ENCODE measurements at places on chromosomes 2 and 18.

GRCh38 chr2:216004697-216005283 is 8.6 kb downstream of the MREG start:
- no peak for DNase-seq

- DNase-seq, result no peak
Measured at GRCh38 chr2:33034784-33035183, 88.0 kb downstream of the LTBP1 start.

DNA sequence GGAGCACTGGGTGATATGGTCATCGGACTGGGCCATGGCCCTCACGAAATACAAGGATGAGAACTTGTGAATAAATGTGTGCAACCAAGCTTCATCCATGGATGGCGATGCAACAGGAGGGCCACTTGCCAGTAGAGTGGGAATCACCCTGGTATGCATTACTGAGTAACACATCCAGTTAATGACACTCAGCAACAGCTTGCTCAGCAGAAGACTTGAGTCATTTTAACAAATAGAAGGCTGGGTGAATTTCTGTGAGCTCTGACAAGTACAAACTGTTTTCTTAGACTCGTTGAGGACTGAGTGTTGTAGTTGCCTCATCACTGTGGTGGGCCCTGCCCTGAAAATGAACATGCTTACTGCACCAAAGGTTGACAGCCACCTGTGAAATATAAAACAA is 221.6 kb downstream of the NCKAP5 start:
- no peak for DNase-seq

- DNase-seq, result no peak
Measured at GRCh38 chr2:121698318-121698930, 38.3 kb downstream of the NIFK start.

GRCh38 chr18:49206717-49207116 is 253.7 kb downstream of the DYM start:
- no peak for DNase-seq

DNA sequence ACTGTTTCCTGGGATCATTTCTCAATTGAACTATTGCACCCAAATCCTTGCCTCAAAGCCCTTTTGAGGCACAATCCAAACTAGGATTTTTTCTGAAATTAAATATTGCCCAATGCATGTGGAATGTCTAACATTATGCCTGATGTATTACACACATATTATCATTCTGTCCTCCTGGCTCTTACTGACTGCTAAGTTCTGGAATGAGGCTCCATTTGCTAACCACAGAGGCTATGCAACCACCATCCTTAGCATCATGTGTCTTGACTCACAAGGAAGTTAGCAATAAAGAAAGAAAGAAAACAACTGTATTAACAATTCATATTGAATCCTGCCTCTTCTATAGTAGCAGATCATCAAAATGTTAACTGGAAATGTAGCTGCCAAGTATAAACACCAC is 1142.7 kb downstream of the CNTNAP5 start:
- DNase-seq, result no peak

- DNase-seq, result no peak
Measured at GRCh38 chr2:117977696-117978095, 36.2 kb downstream of the CCDC93 start.

- DNase-seq, result no peak
Measured at GRCh38 chr18:28284132-28284531, 107.2 kb upstream of the CDH2 start.

GRCh38 chr2:239182981-239183791 is 217.6 kb downstream of the HDAC4 start:
- DNase-seq, result no peak

DNA sequence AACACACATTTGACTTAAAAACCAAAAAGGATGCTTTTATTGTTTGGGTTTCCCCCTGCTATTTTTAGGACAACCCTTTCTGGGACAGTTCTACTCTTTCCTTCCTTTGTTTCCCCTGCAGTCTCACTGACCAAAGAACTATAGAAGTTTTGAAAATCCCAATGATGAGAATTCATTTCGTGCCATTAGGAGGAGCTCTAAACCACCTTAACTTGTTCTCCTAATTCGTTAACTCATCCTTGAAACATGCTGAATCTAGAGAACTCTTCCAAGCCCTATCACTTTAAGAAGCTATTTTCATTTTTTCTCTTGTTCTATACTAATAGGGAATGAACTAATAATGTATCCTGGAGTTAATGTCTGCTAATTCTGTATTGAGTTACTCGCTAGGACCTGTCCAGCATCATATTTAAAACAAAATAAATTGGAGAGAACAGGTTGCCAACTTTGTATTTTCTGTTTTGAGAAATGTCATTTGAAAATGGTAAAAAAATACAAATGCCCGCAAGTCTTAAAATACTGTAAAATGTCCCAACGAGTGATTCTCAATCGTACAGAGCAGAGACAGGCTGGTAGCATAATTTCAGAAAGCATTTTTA is 62.9 kb downstream of the AFTPH start:
- no peak for DNase-seq

DNA sequence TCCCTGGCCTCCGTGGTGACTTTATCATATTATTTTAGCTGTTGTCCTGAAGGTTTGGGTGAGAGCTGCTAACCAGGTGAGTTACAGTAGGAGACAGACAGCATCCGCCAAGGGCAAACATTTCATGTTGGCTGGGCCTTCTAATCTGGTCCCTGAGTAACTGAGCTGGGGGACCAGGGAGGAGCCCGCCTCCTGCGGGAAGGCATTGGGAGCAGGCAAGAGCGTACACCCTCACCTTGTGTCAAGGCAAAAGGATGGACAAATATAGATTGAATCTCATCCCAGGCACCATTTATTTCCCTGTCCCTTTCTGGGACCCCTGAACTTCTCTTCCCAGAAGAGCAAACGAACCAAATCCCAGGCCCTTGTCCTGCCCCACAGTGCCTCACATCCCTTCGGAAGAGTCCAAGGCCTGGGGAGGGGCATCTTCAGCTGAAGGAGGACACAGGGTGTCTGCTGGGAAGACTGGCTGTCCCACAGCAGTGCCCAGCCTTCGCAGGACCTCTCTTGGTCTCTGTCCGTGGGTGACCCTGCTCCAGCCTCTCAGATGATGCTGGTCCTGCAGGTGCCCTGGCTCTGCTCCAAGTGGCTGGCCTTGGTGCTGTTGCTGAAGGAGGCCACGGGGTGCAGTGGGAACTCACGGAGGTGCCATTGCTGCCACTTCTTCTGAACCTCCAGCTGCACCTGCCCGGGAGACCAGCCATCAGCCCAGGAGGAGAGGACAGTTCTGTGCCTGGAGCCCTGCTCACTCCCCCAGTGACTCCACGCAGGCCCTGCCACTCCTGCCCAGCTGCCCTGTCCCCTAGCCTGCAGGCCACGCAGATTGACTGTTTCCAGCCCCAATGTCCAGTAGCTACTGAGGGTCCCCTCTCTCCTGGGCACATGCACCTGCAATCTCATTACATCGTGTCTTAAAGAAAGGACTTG is 8.2 kb downstream of the TMEM37 start:
- DNase-seq, result no peak

DNA sequence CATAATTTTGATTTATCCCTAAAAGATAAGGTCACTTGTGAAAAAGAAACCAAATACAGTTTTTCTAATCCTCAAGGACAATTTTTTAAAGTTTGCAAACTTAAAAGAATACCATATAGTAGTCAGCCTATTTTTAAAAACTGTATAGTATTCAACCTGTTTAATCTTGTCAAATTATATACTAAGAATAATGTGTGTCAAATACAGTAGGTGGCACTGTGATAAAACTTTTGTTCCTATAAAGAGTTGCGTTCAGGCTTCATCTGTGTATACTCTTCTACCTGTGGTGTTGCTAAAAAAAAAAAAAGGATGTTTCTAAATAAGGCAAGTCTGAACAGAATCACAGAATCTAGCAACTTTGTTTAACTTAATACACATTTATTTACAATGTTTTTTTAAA is 68.6 kb downstream of the CCDC138 start:
- DNase-seq, result no peak

DNA sequence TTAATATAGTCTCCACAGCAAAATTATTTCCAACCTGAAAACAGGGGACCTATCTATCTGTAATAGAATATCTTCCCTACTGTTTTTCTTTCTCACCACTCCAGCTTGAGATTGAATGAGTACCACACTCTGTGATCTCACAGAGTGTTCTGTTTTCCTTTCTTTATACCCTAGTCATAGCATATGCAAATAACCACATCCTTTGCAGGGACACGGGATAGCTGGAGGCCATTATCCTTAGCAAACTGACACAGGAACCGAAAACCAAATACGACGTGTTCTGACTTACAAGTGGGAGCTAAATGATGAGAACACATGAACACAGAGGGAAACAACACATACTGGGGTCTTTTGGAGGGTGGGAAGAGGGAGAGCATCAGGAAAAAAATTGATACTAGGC is 224.7 kb downstream of the SLC8A1 start:
- no peak for DNase-seq

DNA sequence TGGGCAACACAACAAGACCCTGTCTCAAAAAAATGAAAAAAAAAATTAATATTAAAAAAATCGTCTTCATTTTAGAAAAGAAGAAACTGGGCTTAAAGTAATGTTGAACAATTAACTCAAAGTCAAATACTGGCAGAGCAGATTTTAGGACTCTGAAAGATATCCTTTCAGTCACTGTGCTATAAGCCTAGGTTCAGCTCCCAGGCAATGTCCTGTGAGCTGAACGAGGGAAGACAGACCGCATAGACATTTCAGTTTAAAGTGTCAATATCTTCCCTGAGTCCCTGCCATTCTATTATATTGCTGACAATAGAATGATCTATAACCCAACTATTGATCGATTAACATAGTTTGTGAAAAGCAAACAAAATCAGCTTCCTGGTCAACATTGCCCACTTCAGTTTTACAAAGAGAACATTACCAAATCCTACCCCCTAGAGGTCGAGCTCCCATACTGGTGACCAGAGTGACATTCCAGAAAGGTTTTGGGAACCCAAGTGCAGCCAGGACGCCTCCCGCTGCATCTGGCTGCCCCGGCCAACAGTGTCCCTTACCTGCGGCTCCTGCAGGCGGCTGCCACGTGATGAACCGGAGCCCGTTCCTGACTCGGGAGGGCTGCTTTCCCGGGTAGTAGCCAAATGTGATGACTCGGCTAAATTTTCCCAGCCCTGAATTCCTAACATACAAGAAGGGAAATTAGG is 639 bp downstream of the MRO start:
- no peak for DNase-seq

DNA sequence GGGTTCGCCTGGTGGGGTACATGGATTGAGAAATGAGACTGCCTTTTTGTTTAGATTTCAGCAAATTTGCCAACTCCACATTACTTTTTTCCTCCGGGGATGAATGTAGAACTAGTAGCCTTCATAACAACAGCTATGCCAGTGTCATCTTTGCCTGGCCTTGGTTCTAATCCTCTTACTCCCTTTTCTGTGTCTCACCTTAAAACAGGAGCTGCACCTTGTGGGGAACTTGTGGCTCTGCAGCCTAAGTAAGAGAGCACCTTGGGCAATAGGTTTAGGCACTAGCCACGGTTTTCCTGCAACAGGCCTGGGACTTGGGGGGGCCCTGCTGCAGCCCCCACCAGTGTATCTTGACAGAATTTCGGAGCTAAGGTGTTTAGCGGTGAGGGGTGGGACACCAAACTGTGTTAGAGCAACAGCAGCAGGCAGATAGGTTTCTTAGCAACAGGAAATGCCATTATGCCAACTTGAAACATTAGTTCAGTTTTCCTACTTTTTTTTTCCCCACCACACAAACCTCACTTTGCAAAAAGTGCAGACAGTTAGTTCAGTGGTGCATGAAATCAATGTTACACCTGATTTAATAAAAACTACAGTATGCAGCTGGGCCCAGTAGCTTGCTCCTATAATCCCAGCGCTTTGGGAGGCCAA is 173.7 kb downstream of the PRKCE start:
- no peak for DNase-seq
